Left renal pelvis (tissue), 4 donors: ENCODE measurements at places on chromosomes 3 and 15.
A peak's percentile ranks its signal among the peaks of the same experiment; 100 is the strongest.

DNA sequence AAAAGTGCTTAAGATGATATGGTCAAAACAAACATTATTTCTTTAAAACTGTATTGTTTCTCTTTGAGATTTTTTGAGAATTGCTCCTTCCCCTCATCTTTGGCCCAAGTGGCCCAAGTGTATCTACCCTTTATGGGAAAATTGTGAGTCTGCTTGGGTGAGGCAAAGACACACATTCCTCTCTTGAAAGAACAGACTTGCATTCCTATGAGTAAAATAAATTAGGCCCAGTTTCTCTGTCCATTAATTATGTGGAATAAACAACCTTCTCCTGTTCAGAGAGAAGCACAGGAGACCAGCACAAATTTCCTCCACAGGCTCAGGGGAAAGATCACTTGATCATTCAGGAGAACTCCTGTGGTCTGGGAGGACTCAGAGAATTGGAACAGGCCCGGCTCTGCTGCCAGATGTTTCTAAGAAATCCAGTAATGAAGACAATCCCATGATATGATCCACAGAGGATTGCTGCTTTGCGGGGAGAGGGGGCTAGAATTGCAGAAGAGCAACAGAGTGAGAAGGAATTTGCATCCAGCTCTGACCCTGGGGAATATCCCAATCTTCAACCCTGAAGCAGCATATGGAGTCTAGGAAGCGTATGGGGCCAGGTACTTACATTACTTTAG is 53.8 kb upstream of the BOC start:
- DNase-seq = no peak

GRCh38 chr3:71901645-71902044 is 116.7 kb upstream of the PROK2 start:
- DNase-seq = no peak

- DNase-seq = no peak
These were observed 19.4 kb downstream of the WWTR1 start for GRCh38 chr3:149638228-149639092.

DNA sequence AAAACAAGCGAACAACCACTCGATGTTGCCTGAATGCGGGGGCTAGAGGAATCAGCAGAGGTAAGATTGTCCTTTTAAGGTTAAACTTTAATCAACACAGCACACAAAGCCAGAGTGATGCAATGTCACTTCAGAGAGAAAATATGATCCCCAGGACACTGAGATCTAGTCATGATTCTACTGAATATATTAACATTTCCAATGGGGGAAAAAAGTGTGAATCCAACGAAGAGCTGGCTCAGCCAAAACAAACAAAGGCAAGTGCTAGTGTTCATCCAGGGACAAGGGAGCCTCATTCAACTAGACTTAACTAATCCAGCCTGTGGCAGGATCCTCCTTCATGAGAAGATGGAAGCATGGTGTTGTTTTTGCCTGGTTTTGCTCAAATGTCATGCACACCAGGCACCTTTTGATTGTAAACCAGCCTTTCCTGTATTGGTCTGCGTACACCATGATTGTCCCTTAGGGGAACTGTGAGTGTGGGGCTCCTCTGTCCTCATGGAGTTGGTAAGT is 35.8 kb downstream of the SCG5 start:
- no peak for DNase-seq

GRCh38 chr3:158531334-158531733 is 39.7 kb upstream of the MLF1 start:
- DNase-seq = no peak

DNA sequence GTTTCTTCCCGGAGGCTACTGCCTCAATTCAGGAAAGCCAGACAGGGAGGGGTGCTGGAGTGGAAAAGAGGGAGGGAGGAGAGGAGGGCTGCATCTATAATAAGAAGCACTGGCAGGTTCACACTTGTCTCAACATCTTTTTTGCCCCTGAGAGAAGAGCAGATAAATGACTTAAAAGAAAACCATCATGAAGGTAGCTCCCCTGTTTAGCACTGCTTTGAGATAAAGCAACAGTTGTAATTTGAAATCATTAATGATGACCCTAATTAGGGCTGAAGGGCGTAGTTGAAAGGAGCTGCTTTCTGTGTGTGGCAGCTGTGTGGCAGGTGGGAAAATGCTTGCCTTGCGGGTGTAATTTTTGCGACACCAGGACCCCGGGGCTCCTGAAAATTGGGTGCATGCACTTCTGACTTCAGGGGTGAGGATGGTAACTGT is 222.8 kb upstream of the IL12A start:
- DNase-seq = no peak

DNA sequence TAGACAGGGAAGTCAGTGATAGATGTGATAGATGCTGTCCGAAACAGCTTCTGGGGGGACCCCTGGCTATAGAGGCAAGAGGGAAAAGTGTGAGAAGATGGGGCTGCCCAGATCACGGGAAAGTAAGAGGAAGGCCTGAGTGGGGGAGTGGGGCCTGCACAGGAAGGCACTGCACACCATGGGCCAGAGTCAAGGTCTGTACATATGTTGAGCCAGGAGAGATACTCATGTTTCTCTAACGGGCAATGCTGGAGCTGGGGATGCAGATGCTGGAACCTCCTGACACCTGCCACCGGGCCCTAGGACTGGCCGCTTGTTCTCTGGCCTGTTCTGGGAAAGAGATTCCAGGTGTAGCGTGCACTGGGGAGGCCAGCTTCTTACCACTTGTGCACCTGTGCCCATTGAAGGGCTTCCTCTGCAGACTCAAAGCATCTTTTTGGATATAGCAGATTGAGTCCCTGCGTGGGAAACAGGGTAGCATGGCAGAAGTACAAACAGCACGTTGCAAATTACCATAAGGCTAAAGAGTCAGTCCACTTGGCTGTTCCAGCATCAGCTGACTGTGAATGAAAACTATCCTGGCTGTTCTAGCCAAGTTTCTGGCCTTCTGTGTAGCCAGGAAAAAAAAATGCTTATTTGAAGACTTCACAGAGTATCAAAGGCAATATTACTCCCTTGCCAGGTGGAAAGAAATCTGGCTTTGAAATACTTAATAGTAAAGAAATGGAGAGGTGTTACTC is 77.1 kb upstream of the GSK3B start:
- no peak for DNase-seq

DNA sequence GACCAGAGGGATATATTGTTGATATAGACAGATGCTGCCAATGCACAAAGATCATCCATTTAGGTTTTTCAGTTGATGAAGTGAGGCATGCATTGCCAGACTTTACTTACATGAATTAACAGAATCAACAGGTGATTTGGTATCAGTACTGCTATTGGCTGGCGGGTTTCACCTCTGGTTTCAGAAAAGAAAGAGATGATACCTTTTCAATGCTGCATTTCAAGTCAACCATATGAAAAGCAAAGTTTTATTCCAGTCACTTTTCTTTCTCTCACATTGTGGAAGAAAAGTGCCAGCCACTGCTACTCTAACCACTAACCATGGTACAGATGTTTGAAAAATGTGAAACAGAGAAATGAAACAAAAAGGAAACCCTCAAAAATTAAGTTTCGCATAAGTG is 289.1 kb downstream of the TIGIT start:
- DNase-seq = no peak

DNA sequence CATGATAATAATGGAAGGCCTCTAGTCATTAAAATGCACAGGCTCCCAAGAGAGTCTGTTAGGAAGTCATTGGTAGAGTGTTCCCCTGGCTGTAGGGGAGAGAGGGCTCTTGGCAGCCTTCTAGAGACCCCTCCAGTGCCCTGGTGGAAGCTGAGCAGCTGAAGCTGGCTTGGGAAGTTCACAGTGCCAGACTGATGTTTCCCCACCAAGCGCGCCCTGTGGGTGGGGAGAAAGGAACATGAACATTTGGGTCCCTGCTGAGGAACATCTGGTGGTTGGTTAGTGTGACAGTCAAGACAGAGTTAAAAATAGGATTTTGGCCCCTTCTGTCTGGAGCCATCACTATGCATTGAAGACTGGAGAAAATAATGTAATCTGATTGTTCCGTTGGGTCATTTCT is 37.1 kb upstream of the RGMA start:
- no peak for DNase-seq

GRCh38 chr3:12706504-12707253 is 42.8 kb upstream of the RAF1 start:
- no peak for DNase-seq

DNA sequence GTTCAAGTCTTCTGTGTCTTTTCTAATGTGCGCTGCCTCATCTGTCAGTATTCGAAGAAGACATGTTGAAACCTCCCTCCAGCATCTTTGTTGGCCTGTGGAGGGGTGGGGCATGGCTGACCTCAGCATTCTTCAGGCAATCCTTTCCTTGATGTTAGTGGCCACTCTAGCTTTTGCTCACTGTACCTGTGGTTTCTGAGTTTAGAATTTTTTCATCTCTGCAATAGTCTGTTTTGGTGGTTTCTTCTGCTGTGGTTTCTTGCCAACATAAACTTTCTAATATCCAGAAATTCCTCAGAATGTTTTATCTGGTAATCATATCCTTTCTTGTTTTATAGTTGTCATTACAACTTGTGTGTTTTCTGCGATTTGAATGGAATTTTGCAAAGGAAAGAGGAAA is 251.3 kb upstream of the NR2E3 start:
- no peak for DNase-seq

GRCh38 chr15:67479781-67480505 is 41.0 kb upstream of the C15orf61 start:
- DNase-seq = no peak

DNA sequence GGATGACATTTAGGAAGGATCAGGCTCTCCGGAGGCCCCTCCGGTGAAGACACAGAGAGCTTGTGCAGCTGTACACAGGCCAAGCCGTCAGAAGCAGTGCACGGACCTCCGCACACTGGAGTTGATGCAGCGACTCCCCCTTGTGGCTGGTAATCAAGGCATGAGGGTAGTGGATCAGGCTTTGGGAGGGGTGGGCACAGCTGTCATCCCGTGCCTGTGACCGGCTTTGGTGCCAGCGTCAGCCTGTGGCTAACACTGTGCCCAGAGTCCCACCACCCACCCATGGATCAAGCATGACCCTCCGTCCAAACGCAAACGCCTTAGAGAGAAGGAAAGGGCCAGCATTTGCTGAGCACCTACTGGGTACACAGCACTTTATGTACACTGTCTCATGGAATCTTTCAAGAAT is 8.2 kb upstream of the GRIP2 start:
- DNase-seq = peak; percentile 51

- no peak for DNase-seq
These were observed 421.7 kb downstream of the TUSC7 start for GRCh38 chr3:117131259-117131658.

- DNase-seq = no peak
These were observed 77.6 kb downstream of the ZNF385D start for GRCh38 chr3:21673393-21673792.

DNA sequence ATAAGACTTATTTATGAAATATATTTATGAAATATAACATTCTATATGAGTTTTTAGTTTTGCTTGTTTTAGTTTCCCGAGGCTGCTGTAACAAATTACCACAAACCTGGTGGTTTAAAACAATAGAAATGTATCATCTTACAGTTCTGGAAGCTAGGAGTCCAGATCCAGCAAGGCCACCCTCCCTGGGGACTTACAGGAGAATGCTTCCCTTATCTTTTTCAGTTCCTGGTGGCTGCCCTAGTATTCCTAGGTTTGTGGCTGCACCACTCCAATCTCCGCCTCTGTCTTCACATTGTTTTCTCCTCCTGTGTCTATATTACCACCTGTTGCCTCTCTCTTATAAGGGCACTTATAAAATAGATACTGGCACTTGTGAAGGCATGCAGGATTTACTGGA is 877.8 kb downstream of the TUSC7 start:
- no peak for DNase-seq

DNA sequence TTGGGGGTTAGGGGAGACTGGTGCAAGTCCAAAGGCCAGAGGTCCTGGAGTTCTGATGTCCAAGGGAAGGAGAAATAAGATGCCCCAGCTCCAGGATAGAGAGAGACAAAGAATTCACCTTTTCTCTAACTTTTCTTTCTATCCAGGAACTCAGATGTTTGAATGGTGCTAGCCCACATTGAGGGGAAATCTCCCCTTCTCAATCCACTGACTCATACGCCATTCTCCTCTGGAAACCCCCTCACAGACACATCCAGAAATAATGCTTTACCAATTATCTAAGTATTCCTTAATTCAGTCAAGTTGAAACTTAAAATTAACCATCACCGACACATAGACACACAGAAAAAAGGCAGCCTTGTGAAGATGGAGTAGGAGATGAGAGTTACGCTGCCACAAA is 1085.2 kb downstream of the NSUN3 start:
- DNase-seq = no peak

DNA sequence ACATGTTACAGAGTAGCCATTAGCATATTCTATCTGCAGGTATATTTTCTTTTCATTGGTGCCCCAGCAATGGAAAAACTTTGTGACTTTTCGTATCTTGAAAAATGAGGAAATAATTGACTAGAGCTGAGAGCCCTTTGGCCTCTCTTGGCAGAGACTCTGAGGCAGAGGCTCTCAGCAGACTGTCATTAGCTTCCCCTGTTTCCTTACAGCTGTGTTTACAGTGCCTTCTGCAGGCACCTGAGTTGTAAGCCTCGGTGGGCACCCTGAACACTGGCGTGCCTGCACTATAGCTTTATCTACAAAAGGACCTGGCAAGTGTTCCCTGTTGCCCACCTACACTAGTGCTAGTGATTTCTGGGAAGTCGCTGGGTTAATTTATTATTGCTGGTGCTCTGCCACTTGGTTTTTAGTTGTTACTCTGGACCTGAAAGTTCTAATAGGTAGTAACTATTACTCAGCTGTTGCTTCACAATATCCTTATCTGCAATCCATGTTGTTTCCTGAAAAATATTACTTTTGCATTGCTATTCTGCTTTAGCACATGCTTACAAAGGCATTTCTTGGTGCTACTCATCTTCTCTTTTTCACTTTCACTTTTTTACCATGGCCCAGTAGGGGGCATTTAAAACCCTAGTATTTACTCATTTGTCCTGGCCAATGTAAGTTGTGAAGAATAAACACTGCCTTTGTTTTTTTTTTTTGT is 7.8 kb upstream of the GPR171 start:
- DNase-seq = no peak
